ENCODE measurements at places on chromosomes 4 and X.

DNA sequence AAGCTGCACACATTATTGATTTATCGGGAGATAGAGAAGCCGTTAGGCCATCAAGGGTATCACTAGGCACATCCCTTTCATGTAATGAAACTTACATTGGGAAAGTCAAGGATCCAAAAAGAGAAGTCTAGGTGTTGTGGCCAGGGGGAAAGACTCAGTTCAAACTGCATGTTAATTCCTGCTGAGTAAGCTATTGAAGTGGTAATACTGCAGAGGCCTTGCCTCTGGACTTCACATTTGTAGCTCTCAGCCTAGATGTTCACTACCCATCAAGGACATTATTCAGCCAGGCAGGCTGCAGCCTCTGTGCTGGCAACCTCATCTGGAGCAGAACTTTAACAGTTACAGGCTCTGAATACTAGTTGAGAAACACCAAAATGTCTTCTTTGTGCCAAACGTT is 2094.5 kb upstream of the AGA start:
- no peak for DNase-seq

GRCh38 chr4:138275216-138275615 is 33.1 kb upstream of the SLC7A11 start:
- no peak for DNase-seq

DNA sequence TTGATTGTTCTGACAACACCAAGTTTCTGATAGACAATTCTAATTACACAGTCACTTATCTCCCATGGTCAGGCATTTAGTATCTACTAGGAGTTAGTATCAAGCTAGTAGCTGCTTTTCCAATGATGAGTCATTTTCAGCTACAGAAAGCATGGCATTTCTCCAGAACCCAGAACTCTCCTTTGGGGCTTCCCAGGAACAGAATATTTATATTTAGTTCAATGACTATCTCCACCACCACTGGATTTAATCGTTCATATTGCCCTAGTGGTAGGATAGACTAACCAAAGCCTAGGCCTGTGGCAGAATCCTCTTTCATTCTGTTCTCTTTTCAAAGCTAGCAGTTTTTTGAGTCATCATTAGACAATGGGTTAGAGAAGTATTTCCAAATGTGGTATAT is 569.4 kb downstream of the GABRG1 start:
- DNase-seq, result peak; percentile 8

- no peak for DNase-seq
These were observed 12.4 kb upstream of the DHRSX start for GRCh38 chrX:2513121-2513664.

GRCh38 chr4:15262396-15262795 is 165.4 kb upstream of the C1QTNF7 start:
- DNase-seq, result peak; percentile 33

- no peak for DNase-seq
These were observed 7.8 kb upstream of the HERC3 start for GRCh38 chr4:88584471-88584900.

- DNase-seq, result no peak
These were observed 132.6 kb downstream of the ATG4A start for GRCh38 chrX:108224218-108224617.

GRCh38 chr4:115780268-115780667 is 666.8 kb upstream of the NDST4 start:
- no peak for DNase-seq

DNA sequence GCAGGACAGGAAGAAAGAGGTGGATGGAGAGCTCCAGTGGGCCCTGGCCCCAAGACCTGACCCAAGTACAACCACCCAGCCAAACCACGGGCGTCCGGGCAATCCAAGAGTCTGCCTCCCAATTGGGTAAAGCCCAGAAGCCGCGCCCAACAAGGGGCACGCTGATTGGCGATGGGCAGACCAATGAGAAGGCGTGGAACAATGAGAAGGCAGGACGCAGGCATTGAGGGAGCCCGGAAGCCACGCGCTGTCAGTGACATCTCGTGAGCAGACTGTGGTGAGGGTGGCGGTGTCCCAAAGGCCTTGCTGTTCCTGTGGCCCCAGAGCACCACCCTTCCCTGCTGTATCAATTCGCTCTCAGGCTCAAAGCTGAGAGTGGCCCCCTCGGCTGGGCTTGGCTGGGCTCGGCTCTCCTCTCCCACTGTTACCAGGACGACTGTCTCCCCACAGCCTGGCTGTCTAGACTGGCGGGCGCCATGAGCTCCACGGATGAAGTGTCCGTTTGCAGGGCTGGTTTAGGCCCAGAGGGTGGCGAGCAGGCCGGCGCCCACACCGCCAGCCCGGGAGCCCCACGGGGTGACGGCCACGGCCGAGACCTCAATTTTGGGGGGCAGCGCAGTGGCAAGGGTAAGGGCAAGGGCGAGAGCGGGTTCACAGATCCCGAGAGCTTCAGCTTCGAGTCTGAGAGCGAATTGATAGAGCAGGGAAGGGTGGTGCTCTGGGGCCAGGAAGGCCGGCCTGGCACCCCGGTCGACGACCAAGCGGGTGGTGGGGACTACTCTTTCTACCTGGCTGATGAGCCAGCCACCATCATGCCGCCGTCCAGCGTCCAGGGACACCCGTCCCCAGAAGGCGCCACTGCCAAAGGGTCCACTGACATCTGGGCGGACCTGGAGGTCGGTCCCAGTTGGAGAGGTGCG is at the start of gene LOC101059915:
Gene LOC101059915 (plus strand): TSS at position 219 of the 920 bp plus-strand sequence.
- DNase-seq, result no peak

- DNase-seq, result no peak
These were observed 117.0 kb downstream of the ADAM29 start for GRCh38 chr4:175034986-175035705.

DNA sequence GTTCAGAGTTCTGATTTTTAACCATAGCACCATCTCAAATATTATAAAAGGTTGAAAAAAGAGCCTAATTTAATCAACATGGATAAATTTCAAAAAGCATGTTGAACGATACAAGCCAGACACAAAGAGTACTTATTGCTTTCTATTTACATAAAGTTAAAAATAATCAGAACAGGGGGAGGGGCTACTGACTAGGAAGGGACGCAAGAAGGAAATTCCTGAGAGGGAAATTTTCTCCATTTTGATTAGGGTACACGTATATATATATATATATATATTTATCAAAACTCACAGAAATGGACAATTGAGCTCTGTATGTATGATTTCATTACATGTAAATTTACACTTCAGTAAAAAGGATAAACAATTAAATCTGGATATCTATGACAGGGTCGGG is 482 bp upstream of the MBTPS2 start:
- peak; percentile 12 for DNase-seq

DNA sequence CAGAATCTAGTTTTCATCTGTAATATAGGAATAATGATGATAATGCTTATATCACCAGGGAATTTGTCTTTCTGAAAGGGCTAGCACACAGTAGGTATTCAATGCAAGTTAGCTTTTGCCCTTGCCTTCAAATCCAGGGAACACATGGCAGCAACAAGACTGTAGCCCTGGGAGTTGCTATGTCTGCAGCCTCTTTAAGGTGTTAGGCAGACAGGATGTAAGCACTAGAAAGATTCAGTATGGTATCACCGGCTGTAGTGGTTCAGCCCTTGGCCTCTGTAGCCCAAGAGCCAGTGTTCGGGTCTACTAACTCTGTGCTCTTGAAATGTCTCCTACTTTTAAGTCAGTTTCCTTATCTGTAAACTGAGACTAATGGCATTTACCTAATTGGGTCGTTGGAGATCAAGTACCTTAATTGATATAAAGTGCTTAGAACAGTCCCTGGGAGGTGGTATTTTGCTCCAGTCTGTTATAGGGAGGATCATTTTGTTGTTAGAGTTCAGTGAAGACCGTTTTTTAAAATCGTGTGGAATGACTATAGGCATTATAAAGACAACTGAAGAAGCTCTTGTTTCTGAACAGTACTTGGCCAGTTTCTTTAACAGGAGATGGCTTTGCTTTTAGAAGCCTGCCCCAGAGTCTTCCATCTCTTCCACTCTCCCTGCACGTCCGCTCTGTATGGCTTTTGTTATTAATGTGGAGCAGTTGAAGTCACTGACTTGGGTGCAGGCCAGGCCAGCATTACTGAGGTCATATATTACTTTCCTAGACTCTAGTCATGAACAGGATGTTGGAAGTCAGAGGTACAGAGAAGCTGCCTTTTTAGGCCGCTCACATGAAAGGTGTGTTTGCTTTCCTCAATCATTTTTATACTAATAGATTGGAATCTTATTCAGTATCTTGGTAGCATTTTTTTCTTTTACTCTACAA is 44.8 kb downstream of the GAB1 start:
- peak; percentile 92 for DNase-seq

DNA sequence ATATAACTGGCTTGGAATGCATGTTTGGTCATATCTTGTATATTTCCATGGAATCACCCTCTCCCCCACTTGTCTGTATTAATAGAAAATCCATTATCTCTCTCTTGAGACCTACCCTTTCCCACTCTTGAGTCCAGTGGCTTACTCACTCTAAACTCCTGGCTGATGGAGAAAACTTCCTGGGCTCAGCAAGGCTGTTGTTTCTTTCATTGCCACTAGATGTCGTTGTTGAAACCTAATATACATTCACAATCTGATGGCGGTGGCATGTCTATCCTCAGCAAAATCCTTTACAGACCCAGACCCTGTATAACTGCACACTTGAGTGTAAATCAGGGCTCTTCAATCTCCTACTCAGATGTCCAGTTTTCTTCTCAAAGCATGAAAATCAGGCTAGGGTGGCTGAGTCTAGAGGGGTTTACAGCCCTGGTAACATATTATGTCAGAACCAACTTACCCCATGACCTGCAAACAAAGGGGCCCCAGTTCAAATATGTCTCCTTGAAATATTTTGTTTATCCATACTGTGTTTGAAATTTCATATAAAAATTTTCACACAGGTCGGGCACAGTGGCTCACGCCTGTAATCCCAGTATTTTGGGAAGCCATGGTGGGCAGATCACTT is 70.0 kb upstream of the FAM241A start:
- peak; percentile 75 for DNase-seq

- peak; percentile 33 for DNase-seq
These were observed 47.2 kb upstream of the TMEM33 start for GRCh38 chr4:41887821-41888686.
